ENCODE measurements at places on chromosomes 6 and 20.

GRCh38 chr20:50750145-50750671, 18.8 kb downstream of the PARD6B start:
- H3K27me3 ChIP-seq, result no peaks in the 10 kb centered on the region
- H3K36me3 ChIP-seq, result peaks cover 4% of the 10 kb centered on the region
- H3K4me1 ChIP-seq, result peaks cover 17% of the 10 kb centered on the region
- H3K4me3 ChIP-seq, result no peak overlapping the region
- no peak for DNase-seq

GRCh38 chr6:144007478-144008119, 460 bp downstream of the PLAGL1 start:
- H3K27ac ChIP-seq, result peak overlapping the region; percentile 54
- H3K27me3 ChIP-seq, result peaks cover 20% of the 10 kb centered on the region
- H3K4me1 ChIP-seq, result peaks cover 11% of the 10 kb centered on the region

DNA sequence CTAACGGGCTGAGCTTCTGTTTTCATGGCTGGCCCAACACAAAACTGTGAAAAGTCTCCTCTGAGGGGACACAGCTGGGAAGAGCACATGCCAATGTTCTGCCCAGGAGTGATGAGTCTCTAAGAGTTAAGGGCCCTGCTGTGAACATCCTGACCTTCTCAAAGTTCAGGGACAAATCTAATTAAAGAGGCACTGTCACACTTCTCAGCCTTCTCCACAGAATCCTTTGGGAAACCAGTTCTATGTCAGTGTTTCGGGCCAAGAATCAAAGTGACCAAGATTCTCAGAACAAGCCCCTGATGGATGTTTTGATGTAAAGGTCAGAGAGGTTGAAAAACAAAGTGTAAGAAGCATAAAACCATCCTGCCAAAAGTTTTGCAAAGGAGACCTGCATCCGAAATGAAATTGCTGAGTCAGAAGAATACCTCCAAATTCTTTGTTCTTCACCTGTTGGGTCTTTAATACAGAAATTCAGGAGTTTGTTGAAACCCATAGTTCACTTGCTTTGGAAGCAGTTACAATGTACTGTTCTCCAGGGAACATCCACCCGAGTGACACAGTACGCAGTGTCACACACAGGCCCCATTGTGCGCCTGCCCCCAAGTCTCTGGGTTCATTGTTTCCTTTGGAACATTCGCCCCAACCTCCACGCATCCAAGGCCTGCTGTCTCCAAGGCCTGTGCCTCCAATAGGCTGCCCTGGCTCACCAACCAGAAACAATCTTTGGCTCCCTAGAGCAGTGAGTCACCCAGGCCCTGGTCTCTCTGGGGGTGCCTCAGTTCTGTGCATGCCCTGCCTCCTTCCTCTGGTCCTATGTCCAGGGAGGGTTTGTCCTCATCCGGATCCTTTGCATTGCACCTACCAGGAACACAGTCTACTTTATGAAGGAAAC, 65.5 kb upstream of the QKI start:
- DNase-seq, result no peak
- H3K27me3 ChIP-seq, result no peaks in the 10 kb centered on the region
- H3K36me3 ChIP-seq, result no peaks in the 10 kb centered on the region

DNA sequence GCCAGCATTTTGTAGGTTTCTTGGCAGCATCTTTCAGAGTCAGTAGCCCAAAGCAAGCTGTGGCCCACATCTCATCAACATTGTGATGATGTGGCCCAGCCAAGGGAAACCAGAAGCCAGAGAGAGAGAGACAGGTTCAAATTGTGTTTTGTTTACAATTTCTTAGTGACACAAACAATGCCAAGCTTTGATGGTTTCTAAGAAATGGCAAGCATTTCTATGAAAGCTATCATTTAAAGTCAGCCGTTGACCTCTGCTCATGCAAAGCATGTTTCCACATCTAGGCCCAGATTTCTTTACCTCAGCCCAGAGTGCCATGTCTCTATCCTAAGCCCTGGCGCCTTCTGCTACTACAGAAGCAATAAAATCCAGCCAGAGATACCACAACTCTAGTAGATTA, 32.9 kb downstream of the GCM1 start:
- no peak overlapping the region for H3K27ac ChIP-seq
- DNase-seq, result no peak
- no peaks in the 10 kb centered on the region for H3K36me3 ChIP-seq
- peaks cover 9% of the 10 kb centered on the region for H3K27me3 ChIP-seq
- no peak overlapping the region for H3K4me3 ChIP-seq

DNA sequence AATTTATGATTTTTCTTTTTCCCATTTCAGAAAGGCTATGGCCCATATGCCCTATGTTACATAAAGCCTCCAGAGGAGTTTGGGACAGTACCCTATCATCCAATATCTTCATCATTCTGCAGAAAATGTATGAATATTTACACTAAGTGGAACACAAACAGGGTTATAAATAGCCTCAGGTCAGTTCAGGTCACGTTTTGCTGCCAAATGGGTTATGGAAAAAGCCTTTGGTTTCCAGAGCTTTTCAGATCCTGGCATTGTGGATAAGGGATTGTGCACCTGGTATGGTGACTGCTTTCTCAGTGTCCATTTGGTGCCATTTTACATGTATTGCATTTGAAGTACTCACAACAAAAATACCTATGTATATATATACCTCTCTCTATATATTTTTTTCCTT, 29.4 kb downstream of the UTRN start:
- no peak overlapping the region for H3K27ac ChIP-seq
- no peaks in the 10 kb centered on the region for H3K27me3 ChIP-seq
- no peak for DNase-seq
- no peak overlapping the region for H3K4me3 ChIP-seq
- H3K36me3 ChIP-seq, result no peaks in the 10 kb centered on the region

GRCh38 chr6:71675386-71675785, 211.0 kb upstream of the RIMS1 start:
- no peak overlapping the region for H3K27ac ChIP-seq
- H3K4me3 ChIP-seq, result no peak overlapping the region
- no peaks in the 10 kb centered on the region for H3K4me1 ChIP-seq
- H3K36me3 ChIP-seq, result no peaks in the 10 kb centered on the region
- no peak for DNase-seq

GRCh38 chr6:13274707-13275434, 53.5 kb downstream of the TBC1D7 start:
- H3K4me1 ChIP-seq, result peaks cover 29% of the 10 kb centered on the region
- H3K27ac ChIP-seq, result no peak overlapping the region
- DNase-seq, result no peak
- H3K4me3 ChIP-seq, result peak overlapping the region; percentile 34

- H3K27me3 ChIP-seq, result peaks cover 31% of the 10 kb centered on the region
- no peak for DNase-seq
- H3K4me1 ChIP-seq, result peaks cover 12% of the 10 kb centered on the region
- H3K36me3 ChIP-seq, result no peaks in the 10 kb centered on the region
These were observed 84.4 kb downstream of the MAP7 start for GRCh38 chr6:136465766-136466303.

GRCh38 chr20:51275181-51275580, 252.3 kb upstream of the KCNG1 start:
- no peak overlapping the region for H3K4me3 ChIP-seq
- no peak for DNase-seq
- no peak overlapping the region for H3K27ac ChIP-seq
- H3K27me3 ChIP-seq, result peaks cover 42% of the 10 kb centered on the region
- H3K36me3 ChIP-seq, result no peaks in the 10 kb centered on the region

DNA sequence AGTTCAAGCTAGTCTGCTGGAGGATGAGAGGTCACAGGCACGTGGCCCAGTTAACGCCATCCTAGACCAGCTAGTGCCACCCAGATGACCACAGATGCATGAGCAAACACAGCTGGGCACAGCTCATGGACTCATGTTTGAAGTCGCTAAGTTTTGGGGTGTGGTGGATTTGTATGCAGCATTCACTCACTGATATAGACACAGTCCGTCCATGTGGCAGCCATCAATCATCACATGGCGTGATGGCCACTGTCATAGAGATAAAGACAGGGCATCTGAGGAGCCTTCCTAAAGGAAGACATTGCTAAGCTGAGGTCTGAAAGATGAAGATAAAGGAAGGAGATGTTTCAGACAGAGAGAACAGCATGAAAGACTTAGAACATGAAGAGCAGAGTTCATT, 154.4 kb upstream of the JAG1 start:
- H3K27ac ChIP-seq, result no peak overlapping the region
- H3K36me3 ChIP-seq, result no peaks in the 10 kb centered on the region
- no peak for DNase-seq

GRCh38 chr6:107666084-107666980, 157.8 kb downstream of the SCML4 start:
- DNase-seq, result no peak
- no peaks in the 10 kb centered on the region for H3K36me3 ChIP-seq
- H3K4me1 ChIP-seq, result peaks cover 25% of the 10 kb centered on the region
- H3K27ac ChIP-seq, result no peak overlapping the region

DNA sequence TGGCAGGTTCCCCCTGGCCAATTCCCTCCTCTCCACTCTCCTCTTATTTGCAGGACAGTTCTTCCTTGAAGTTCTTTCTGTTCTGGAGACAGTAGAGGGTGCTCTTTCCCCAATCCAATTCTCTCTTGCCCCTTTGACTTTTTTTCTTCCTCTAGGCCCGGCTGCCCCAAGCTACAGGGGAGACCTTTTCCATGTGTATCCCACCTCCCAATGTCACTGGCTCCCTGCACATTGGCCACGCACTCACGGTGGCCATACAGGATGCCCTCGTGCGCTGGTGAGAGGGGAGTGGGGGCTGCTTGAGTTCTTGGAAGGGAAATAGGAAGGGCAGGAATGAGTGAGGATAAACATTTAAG, 1.5 kb downstream of the VARS2 start:
- no peaks in the 10 kb centered on the region for H3K27me3 ChIP-seq
- peak overlapping the region; percentile 94 for H3K4me3 ChIP-seq
- H3K27ac ChIP-seq, result peak overlapping the region; percentile 94
- H3K4me1 ChIP-seq, result peaks cover 30% of the 10 kb centered on the region

DNA sequence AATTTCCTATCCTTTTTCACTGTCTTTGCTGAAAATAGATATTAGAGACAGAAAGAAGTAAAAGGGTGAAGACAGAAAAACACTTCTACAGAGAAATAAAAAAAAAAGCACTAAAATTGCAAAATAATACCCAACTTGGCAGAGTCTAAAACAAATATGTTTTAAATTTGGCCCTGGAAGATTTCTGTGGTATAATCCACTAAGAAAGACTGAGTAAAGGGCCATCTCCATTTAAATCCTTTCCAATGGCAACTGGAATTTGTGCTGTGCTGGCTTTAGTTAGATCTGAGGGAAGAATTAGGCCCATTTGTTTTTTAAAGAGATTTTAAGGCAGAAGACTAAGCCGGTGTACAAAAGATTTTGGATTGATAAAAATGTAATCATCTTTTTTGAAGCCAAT, 321.2 kb downstream of the GJA1 start:
- peaks cover 2% of the 10 kb centered on the region for H3K36me3 ChIP-seq
- no peaks in the 10 kb centered on the region for H3K27me3 ChIP-seq
- no peak overlapping the region for H3K27ac ChIP-seq
- no peak overlapping the region for H3K4me3 ChIP-seq
- H3K4me1 ChIP-seq, result no peaks in the 10 kb centered on the region

DNA sequence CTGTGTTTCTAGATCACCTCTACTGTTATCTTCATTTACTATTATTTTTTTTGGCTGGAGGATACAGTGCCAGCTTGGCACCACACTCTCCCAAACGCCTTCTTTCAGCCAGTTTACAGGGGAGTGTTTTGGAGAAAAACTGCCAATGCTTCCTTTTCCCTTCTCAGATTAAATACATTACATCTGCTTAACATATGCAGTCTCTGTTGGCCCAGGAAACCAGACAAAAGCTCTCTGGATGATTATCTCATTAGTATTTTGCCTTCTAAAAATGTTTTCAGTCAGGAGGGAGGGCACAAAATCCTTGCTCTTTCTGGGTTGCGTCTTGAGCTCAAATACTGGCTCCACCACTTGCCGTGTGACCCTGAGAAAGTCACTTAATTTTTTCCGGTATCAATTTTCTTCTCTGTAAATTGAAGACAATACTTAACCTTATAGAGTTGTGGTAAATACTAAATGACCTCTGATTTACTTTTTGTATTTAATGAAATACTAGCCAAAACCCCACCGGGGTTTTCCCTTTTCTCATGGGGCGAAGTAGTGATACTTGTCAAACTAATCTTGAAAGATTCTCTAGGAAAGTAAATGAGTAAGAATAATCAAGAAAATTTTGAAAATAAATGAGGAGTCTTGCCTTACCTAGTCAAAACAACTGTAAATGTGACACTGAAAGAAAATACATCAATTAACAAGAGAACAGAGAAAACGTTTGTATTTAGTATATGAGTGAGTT, 146.2 kb downstream of the MMS22L start:
- no peaks in the 10 kb centered on the region for H3K27me3 ChIP-seq
- H3K4me3 ChIP-seq, result no peak overlapping the region
- H3K36me3 ChIP-seq, result peaks cover 14% of the 10 kb centered on the region
- peak; percentile 8 for DNase-seq
- H3K27ac ChIP-seq, result peak overlapping the region; percentile 72

- H3K4me1 ChIP-seq, result peaks cover 4% of the 10 kb centered on the region
- no peaks in the 10 kb centered on the region for H3K36me3 ChIP-seq
- no peaks in the 10 kb centered on the region for H3K27me3 ChIP-seq
These were observed 37.9 kb upstream of the JARID2 start for GRCh38 chr6:15207923-15208322.

DNA sequence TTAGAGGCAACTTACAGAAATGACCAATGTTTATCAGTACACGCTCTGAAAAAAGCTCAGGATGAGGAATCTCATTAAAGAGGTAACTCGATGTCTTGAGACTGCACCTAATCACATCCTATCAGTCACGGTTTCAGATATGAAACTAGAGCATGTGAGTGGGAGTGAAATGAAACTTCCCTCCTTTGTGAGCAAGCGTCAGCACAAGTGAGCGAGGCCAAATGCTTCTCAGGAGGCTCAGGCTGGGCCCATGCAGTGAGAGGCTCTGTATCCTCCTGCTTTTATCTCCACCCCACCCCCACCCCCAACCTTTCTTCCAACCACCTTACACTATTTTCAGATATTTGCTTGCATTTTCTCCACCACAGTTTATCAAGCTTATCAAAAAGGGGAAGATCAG, 140.8 kb upstream of the RIMS1 start:
- DNase-seq, result no peak
- no peaks in the 10 kb centered on the region for H3K4me1 ChIP-seq

All from activated naive CD8-positive, alpha-beta T cell treated with anti-CD3 and anti-CD28 coated beads for 36 hours (primary cell).